Nephron progenitor cell (in vitro differentiated cells): ENCODE measurements at places on chromosomes 16 and 17.

DNA sequence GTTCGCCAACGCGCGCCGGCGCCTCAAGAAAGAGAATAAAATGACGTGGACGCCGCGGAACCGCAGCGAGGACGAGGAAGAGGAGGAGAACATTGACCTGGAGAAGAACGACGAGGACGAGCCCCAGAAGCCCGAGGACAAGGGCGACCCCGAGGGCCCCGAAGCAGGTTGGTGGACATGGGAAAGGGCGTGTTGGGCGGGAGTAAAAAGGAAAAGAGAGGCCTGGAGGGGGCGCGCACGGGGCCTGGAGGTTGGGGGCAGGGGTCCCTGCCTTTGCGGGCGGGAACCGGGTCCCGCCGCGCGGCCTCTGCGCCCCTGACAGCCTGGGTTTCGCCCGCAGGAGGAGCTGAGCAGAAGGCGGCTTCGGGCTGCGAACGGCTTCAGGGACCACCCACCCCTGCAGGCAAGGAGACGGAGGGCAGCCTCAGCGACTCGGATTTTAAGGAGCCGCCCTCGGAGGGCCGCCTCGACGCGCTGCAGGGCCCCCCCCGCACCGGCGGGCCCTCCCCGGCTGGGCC is 2.1 kb downstream of the IRX5 start:
- peak; percentile 55 for DNase-seq

DNA sequence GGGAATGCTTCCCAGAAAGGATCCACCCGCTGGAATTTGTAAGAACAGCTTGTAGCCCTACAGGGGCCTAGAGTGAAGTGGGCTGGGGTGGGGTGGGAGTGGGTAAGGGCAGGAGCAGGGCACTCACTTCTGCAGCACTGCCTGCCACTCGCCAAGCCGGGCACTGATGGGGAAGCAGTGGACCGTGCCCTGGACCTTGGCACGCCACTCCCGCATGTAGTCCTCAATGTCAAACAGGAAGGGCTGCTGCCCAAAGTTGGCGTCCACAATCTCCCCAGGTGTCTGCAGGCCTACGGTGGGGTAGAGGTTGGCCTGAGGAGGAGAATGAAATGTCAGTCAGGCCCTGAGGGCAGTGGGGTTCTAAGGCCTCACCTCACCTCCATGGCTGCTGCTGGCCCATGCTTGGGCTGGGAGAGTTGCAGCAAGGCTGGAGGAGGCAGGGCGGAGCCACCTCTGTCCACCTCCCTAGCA is 15.7 kb upstream of the GFOD2 start:
- no peak for DNase-seq

- no peak for DNase-seq
These were observed 64.7 kb downstream of the HELZ start for GRCh38 chr17:67180275-67180674.

DNA sequence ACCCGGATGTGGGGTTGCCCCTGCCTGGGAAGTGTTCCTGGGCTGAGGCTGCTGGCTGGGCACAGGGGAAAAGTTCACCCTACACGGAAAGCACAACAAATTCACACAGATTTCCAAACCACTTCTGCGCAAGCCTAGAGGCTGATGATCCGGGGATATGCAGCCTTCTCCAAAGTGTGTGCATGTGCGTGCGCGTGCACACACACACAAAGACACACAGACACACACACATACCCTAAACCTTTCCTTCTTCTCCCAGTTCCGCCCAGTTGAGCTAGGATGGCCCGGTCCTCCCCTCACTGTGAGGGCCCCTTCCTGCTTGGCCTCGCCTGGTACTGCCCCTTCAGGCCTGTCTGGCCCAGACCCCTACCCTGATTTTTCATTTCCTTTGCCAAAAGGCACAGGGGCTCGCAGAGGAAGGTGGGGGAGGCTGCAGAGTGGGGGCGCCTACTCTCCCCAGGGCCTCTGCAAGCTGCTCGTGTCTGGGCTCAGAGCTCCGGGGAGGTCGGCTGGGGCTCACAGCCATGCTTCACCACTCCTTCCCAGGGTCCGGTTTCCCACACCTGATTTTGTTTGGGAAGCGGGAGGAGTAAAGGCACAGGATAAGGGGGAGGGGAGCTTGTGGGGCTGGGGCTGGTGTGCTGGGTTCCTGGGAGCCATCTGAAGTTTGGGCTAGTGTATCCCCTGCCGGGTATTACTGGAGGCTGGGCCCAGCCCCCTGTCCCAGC is 144.7 kb downstream of the ENGASE start:
- DNase-seq: peak; percentile 30

GRCh38 chr17:66650544-66650877 is 184.4 kb upstream of the CACNG5 start:
- no peak for DNase-seq

DNA sequence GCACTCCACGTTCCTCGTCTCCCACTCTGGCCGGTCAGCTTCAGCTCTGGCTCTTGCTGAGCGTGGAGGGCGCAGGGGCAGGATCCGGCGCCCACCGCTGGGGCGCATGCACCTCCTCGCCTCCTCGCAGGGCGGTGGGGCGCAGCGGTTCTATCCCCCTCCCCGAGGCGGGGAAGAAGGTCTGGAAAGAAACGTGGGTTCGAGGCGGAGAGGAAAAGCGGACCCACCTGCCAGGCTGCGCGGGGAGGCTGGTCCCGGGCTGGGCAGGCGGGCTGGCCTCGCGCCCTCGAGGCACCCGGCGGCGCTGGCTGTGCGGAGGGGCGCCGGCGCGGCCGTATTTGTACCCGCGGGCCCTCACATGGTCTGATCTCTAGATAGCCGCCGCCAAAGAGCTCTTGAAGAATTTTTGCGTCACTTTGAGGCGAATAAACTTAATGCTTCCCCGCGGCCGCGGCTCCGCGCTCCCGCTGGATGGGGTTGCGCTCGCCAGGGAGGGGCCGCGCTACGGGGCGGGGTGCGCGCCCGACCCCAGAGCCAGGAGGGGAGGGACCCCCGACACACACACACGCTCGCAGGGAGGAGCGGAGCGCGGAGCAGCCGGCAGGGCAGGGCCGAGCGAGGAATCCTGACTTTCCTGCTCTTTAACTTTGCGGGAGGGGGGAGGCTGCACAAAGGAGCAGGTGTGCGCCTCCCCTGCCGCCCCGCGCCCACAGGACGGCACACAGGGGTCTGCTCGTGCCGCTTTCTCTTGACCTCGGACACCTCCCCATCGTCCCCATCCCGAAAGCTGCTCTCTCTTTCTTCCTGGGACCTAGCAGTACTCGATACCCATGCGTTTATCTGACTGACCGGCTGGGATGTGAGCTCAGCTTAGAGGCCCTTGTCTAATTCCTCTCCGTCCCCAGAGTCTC is at the start of gene SLC6A4:
Gene SLC6A4, minus strand, starts transcription at position 312 of the 911 bp plus-strand sequence. CDS start 13,739 bp downstream, outside the sequence.
- DNase-seq: peak; percentile 39

GRCh38 chr16:4307215-4308037 is 8.4 kb upstream of the GLIS2 start:
- peak; percentile 93 for DNase-seq

GRCh38 chr16:84689111-84689510 is 10.7 kb upstream of the USP10 start:
- DNase-seq: no peak
